CD4-positive, alpha-beta T cell (primary cell): ENCODE measurements at places on chromosomes 3 and 15.
A peak's percentile ranks its signal among the peaks of the same experiment; 100 is the strongest.

DNA sequence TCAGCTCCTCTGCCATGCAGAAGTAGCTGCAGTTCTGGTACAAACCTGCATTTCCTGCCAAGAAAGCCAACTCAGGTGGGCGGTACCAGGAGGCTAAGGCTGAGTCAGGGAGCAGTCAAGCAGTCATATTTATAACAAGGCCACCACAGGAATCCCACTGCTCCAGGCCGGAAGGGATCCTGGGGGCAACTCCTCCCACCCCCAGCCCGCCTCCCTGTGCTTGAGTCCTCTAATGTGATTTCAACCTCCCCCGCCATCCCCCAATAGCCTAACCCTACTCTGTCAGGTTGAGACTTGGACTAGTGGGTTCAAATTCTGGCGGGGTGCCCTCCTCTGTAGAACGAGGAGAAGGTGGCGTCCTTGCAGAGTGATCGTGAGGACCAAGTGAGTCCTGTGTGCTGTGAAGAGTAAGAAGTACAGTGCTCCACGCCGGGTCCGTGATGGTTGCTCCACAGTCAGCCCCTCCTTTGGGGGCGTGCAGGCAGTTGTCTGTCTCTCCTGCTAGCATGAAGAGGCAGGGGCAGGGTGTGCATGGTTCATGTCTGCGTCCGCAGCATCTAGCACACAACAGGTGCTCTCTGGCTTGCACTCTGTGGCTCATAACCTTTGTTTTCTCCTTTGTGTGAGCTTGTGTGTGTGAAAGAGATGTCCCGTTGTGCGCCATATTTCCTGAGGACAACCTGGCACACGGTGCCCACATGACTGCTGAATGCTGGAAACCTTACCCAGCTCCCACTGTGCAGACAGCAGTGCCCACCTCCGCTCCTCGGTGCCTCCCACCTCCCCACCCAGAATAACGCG is 78.3 kb downstream of the SMAD6 start:
- no peak for DNase-seq

DNA sequence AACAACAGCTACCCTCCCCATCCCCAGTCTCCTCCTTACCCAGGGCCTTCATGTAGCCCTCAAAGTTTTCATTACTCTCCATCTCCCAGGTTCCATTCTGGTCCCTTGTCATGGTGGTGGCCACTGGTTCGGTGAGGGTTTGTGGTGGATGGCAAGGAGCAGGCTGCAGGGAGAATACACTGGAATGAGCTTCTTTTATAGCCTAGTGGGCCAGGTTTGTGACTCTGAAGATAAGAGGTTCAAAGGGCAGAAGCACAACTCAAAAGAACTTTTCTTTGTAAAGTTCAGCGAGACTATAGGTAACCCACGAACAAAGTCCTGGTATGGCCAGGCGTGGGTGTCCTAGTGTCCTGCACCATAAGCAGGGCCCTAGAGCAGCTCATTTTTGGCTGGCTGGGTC is at the start of gene RBP2:
Gene RBP2, minus strand, starts transcription at position 169 of the 400 bp plus-strand sequence. Its CDS starts 57 bp downstream, at position 112.
- DNase-seq: no peak

GRCh38 chr15:40984964-40985363 is 31.7 kb downstream of the CHAC1 start:
- DNase-seq: no peak

- DNase-seq: no peak
Observed at GRCh38 chr3:103218793-103219192, 784.0 kb downstream of the ZPLD1 start.

DNA sequence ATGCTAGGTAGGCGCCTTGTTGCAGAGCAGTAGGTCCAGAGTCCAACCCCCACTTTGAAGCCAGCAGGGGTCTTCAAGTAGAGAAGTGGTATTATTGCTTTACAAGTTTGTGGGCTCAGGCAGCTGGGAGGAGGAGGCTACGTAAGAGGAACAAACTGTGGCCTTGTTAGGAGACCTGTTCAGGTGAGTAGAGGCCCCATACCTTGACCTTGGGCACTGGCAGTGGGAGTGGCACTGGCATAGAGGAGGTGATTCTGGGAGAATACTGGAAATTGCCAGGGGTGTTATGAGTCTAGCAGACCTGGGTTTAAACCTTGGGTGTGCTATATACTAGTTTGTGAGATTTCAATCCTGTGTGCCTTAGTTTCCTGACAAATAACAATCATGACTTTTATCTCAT is 34.6 kb upstream of the SCAANT1 start:
- DNase-seq: no peak

- no peak for DNase-seq
Observed at GRCh38 chr15:70530017-70530499, 233.3 kb downstream of the UACA start.

DNA sequence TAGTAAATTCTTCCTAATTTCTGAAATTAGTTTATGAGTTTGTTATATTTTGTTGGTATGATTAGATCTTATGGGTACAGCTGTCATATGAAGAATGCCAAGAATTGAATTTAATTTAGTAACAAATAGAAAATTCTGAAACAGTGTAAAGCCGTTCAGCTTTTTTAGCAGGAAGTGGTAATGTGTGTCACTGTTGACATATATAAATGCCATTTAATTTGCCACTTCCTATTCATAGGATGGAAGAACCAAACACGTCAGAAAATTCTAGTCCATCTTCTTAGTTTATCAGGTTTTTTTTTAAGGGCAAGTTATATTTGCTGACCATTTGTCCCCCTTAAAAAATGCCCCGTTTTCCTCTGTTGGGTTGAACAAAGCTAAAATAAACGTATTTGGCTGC is 43.0 kb downstream of the RAB8B start:
- peak; percentile 50 for DNase-seq

GRCh38 chr3:151875759-151876158 is 2.3 kb downstream of the SUCNR1 start:
- DNase-seq: no peak

DNA sequence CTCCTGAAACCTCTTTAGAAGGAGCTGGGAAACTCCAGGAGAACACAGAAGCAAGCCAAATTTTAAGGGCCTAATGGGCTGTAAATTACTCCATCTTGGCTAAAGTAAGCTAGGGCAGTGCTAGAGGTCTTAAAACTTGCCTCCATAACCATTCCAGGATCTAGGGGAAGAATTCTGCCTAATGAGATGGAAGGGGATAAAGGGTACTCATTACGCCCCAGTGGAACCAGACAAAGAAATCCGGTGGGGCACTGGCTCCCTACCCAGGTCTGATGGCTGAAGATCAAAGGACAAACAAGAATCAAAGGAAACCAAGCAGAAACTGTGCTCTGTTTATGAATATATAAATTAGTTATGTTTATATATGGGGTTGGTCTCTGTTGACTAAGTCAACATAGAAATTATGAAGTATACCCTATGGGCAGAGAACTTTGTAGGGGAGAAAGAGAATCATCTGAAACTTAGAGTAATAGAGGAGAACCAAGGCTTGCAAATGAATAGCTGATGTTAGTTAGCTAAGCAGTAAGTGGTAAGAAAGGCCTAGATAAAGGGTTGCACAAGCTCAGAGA is 57.8 kb downstream of the NCEH1 start:
- DNase-seq: no peak

DNA sequence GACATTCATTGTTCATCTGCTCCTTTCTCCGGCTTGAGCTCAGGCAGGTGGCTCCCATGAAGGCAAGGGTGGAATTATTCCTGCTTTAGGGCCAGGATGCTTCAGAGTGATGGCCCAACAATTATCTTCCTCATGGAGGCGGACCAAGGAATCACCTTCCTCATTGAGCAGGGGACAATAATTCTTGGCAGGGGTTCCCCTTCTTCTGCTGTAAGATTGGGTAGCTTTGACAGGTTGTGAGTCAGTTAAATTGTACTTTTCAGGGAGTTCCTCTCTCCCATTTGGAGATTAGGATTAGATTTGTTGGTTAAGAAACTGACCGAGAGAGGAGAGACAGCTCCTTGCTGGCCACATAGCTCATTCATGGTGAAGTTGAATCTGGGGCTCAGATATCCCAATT is 31.4 kb upstream of the CD47 start:
- no peak for DNase-seq

DNA sequence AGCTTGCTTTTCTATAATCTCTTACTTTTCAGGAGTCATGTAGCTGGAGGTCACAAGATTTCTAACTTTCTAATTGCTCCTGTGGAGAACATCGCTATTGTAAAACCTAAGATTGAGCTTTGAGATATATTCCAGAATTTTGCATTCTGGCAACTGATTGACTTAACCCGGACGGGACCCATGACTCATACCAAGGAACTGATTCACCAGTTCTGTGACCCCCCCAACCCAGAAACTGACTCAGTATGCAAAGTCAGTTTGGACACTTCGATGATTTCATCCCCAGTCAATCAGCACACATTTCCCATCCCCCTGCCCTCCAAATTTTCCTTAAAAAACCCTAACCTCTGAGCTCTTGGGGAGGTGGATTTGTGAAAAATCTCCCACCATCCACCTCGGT is 396.5 kb upstream of the GBE1 start:
- no peak for DNase-seq

GRCh38 chr15:68578980-68579935 is at the start of gene CORO2B:
Gene CORO2B (plus strand): TSS chr15:68578993. CDS start chr15:68579263, 270 bp downstream.
- DNase-seq: no peak

GRCh38 chr15:44471885-44472455 is 44.5 kb downstream of the CTDSPL2 start:
- no peak for DNase-seq

DNA sequence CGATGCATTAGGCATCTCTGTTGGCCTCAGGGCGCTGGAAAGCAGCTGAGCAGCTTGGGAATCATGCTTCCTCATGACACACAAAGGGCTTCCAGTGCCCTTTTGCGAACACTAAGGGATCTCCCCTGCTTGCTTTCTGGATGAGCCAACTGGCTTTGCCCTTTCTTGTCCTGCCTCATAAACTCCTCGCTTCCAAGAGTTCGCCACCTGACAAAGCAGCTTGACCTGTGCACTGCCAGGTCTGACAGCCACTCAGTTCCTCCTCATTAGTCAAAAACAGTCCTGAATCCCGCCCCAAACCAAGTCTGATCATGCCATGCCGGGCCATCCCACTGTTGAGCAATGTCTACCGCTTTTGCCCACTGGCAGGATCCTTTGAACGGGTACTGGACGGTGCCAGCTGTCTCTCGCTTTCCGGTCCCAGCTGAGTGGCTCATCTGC is 265.4 kb upstream of the LYSMD4 start:
- no peak for DNase-seq
